Stimulated activated CD4-positive, alpha-beta T cell treated with anti-CD3 and anti-CD28 coated beads, Interleukin-1b, Interleukin-23, amount 100 ng/mL, for 24 hours (primary cell): ENCODE measurements at places on chromosomes 6 and 20.

DNA sequence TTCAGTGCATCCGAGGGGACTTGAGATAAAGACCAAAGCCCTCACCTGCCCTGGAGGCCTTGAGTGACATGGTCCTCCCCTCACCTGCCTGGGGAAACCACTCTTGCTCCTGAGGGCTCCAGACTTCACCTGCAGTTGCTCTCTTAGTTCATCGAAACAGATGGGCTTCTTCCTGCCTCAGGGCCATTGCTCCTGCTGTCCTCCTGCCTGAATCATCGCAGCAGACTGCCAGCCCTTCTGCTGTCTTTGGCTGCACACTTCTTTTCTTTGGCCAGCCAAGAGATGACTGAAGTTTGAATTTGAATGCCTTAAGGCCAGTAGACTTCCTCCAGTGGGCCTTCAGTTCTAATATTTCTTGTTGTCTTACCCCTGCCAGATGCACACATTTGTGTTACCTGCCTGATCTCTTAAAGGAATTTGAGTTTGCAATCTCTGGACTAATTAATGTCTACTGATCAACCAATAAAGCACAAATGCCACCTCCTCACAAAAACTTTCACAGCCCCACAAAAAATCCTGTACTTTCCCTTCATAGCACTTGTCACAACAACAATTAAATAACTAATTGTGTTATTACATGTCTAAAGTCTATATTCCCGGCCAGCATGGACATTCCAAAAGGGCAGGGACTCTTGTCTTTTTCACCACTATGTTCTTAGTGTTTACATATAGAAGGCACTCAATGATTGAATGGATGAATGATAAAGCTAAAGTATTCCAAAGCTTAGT, 56.7 kb upstream of the SGK1 start:
- DNase-seq = no peak

- no peak for DNase-seq
These were observed 146.5 kb upstream of the FERMT1 start for GRCh38 chr20:6269168-6269873.

DNA sequence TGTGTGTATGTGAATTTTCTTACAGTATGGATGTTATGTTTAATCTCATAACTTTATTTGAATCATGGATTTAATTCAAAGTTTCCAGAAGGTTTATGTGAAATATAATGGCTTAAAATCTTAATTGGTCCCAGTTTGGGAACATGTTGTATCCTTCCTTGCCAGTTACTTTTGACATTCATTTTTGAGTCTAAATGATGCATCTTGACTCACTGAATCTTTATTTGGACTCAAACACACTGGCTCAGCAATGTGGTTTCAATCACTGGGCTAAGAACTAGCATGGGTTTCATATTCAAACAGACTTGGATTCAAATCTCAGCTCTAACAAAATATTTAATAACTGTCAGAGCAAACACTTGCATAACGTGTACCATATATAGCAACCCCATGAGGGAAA, 25.9 kb upstream of the TFAP2B start:
- DNase-seq = no peak

GRCh38 chr6:4906293-4907276, 97.3 kb downstream of the RPP40 start:
- DNase-seq = no peak

GRCh38 chr6:99836471-99836870, 157.6 kb downstream of the MCHR2 start:
- DNase-seq = no peak

DNA sequence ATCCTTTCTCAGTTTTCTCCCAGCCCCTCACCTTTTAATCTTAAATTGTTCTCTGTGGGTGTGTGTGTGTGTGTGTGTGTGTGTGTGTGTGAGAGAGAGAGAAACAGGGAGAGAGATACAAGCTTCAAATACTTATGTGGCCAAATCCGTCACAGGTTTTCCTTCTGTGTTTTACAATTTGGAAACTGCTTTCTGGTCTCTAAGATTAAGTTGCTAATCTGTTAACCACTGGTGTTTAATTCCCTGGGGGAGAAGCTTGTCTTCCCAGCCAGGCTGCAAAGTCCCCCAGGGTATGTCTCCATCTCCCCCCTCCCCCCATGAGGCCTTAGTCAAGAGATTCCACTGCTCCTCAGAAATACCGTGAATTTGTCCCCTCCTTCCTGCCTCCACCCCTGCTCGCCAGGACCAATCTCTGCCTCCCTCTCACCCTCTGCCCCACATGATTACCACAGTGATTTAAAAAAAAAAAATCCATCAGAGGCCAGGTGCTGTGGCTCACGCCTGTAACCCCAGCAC, 49.0 kb downstream of the RIPOR3 start:
- no peak for DNase-seq

DNA sequence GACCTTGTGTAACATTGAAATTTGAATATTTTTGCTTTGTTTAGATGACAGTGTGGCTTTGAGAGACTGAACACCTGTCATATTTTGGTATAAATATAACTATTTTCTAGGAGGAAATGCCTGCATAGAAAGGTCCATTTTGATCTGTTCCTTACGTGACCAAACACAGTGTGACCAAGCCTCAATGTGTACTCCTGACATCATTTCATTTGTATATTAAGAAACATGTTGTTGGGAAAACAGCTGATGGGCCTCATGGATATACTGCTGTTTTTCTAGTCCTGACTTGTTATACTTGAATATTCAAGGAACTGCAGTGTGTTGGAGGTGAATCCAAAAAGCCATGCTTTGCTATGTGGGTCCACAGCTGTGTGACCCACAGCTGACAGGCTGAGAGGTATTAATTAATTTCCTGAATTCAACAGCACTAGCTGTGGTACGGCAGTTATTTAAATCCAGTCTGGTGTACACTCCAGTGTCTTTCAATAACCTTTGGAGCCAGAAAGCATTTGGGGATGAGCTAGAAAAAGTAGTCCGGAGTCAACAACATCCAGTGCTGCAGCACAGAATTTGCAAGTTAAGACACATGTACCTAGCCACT, 18.9 kb downstream of the NCOA7 start:
- DNase-seq = no peak

GRCh38 chr6:21406316-21406715, 187.2 kb upstream of the SOX4 start:
- no peak for DNase-seq

GRCh38 chr6:166683477-166683876, 56.4 kb upstream of the RPS6KA2 start:
- DNase-seq = no peak

- no peak for DNase-seq
These were observed 73.3 kb upstream of the TOP1 start for GRCh38 chr20:40955326-40955725.

- no peak for DNase-seq
These were observed 58.0 kb downstream of the ERMARD start for GRCh38 chr6:169809386-169809785.
